MM.1S (cell line): ENCODE measurements at places on chromosomes 7 and 10.

DNA sequence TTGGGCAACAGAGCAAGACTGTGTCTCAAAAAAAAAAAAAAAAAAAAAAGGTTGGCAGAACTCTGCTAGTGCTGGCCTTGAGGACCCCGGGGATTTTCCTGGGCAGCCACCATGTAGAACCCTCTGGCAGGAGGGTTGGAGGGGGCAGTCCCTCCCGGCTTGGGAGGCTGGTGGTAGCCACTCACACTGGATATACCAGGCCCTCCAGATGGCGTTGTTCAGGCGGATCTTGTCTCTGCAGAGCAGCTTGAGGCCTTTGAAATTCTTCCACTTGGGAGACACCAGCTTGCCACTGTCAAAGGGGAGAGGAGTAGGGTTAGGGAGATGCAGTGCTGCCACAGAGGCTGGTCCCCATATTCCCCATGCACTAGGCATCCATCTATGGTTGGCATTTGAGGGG, 8.4 kb downstream of the MLXIPL start:
- no peak for DNase-seq

GRCh38 chr10:95031656-95032055, 37.6 kb downstream of the CYP2C8 start:
- no peak for DNase-seq

DNA sequence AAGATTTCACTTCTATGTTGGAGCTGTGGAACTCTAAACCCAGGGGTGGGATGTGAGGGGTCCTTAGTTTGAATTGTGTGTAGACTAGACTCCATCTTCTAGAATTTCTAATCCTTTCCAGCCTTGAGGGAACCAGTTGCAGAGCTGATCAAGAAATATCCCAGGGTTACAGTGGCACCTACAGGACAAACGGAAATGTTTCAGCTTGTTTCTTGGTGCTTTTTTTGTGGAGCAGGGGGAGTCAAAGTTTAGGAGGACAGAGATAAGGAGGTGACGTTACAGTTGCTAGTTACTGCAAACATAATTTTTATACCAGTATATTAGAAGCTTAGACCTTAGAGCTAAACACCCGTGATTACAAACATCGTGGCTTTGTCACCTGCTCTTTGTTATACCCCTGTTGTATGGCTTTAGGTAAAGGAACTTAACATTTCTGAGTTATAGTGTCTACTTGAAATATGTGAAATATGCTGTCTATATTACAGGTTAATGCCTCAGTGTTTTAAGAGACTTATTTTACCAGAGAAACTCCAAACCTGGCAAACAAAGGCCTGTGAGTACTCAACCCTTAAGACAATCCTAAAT, 84.5 kb upstream of the DYNC1I1 start:
- DNase-seq, result peak; percentile 32

GRCh38 chr10:102850025-102850518, 4.0 kb upstream of the BORCS7 start:
- DNase-seq, result no peak
